ENCODE measurements at places on chromosomes 4 and X.
A peak's percentile ranks its signal among the peaks of the same experiment; 100 is the strongest.

DNA sequence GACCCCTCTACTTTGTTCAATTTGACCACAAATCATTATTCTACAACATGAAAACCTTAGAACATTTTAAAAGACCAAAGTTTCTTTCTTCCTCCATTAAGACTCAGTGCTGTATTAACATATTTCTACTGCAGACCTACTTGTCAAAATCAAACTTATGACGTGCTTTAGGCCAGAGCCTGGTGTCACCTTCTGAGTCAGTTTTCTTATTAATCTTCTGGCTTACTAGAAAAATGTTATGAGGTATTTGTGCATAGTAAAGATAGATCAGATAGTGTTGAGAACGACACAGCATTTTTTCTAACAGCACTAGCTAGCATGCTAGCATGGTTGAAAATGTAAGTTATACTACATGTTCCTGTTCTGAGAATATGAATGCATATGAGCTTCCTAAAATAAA is 333.6 kb upstream of the FAM241A start:
- no peak for DNase-seq

DNA sequence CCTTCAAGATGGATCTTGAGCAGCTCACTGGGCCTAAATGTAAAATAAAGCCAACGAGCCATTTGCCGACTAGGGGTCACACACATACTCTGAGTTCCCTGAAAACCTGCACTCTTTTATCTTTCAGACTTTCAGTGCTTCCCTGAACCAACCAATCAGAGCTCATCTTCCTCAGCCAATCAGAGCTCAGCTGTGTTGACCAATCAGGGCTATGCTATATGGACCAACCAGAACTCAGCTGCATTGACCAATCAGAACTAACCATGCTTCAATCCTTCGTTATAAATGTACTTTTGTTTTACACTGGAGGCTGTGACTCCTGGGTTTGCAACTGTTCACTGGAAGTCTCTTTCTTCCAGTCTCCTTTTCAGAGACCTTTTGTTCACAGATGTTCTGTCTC is 19.3 kb downstream of the SLC25A53 start:
- DNase-seq, result peak; percentile 37

GRCh38 chrX:47285836-47286320 is 53.1 kb downstream of the USP11 start:
- no peak for DNase-seq

GRCh38 chr4:105558277-105558676 is 5.9 kb downstream of the ARHGEF38 start:
- DNase-seq, result no peak

DNA sequence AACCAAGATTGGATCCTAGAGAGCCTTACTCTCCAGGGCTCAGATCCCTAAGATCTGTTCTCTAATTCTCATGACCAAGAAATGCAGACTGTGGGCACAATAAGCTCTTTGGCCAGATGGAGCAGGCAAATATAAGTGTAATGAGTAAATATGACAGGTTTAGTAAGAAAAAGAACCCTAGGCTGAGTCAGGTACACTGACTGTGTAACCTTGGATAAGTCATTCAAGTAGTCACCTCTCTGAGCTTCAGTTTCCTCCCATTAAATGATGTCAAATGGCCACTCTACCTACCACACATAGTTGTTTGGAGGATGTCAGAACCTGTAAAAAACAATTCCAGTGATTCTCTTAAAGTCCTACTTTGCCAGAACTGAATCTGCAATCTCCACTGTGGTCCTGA is 8.3 kb upstream of the EDA start:
- DNase-seq, result no peak

DNA sequence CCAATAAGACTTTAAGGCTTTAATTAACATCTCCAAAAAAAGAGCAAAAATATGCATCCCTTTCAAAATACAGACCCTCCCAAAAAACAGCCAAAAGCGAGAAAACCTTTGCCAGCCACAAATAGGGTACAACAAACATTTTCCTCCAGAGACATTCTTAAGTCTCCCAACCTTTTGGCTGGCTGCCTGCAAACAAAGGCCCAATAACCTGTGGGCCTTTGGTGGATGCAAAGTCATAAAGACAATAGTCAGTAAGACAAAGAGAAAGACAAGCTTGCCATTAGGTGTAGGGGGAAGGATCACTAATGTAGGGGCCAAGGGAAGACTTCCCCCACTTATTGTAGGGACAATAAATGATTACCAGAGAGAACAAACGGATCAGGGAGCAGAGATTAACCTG is 215.5 kb upstream of the ZFP42 start:
- DNase-seq, result no peak

- DNase-seq, result no peak
Observed at GRCh38 chr4:67396008-67396407, 149.3 kb downstream of the CENPC start.

GRCh38 chr4:78517050-78517652 is 34.4 kb upstream of the ANXA3 start:
- DNase-seq, result peak; percentile 44

GRCh38 chr4:128603081-128603480 is 206.4 kb upstream of the JADE1 start:
- DNase-seq, result no peak

DNA sequence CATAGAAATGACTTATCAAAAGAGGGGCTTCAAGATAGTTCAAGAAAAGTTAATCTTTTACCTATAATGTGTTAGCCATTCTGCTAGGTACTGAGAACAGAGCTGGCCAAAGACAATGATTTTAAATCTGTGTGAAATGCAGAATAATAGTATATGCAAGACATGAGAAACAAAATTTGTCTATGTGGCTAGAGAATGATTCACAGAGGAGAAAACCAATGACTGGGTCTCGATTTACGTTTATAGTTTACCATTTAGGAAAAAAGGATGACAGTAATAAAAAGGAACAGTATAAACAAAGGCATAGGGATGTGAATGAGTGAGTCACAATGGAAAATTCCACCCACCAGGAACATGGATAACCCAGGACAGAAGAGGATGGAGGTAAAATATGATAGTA is 31.9 kb downstream of the NPFFR2 start:
- no peak for DNase-seq

GRCh38 chrX:112802541-112802940 is 38.1 kb downstream of the AMOT start:
- DNase-seq, result no peak
